ENCODE measurements at places on chromosomes 12 and 14.

DNA sequence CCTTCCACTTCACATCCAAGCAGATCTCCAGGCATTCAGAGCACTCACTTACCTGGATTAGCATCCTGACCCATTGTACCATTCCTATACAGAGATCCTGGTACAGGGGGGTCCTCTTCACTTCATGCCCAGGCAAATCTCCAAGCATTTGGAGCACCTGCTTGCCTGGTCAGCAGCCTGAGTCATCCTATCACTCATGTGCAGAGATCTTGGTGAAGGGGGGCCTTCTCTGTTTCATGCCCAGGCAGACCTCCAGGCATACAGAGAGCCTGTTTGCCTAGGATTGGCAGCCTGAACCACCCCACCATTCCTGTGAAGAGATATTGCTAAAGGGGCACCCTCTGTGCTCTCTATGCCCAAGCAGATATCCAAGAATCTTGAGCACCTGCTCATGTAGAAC, 111.1 kb upstream of the CCDC175 start:
- DNase-seq = no peak

- no peak for DNase-seq
Observed at GRCh38 chr14:99930420-99931274, 134.6 kb upstream of the EVL start.

DNA sequence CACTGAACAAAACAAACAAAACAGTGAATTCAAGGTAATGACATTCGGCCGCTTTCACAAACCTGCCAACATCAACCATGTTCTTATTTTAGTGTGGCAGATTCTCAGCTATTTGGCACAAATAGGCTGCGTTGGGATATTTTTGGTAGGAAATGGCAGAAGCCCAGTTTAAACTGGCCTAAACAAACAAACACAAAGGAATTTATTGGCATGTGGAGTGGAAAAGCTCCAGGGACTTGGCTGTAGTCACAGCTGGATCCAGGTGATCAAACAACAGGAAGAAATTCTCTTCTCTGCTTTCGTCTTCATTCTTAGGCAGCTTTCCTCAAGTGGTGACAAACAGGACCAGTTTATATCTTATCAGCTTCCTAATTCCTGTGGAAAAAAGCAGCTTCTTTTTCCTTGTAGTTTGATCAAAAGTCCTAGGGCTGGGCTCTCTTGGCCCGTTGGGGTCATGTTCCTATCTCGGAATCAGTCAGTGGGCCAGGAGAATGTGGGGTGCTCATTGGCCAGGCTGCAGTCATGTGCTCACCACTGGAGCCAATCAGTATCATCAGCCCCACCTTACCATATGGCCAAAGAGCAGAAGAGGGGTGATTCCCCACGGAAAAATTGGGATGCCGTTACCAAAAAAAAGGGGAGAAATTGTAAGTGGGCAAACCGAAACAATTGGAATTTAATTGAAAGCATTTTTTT, 22.6 kb downstream of the C12orf75 start:
- DNase-seq = no peak

DNA sequence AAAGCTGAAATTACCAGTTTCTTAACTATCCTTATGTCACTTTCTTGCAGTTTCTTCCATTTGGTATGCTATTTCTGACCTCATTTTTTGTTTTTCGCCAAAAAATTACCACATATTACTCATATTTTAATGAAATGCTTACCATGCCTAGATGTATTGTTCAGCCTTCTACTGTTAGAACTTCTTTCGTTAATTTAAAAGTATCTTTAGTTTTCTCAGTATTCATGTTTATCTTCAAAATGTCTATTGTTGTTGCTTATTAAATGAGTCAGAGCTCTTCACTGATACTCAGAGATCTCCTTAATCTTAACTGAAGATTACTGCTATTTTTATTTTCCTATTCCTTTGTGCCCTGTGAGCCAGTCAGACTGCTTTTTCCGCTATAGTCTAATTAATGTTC, 20.5 kb downstream of the RAP1B start:
- no peak for DNase-seq

- DNase-seq = no peak
Observed at GRCh38 chr12:26979733-26980132, 34.5 kb downstream of the TM7SF3 start.

- DNase-seq = no peak
Observed at GRCh38 chr14:81144824-81145603, 75.7 kb downstream of the GTF2A1 start.

- no peak for DNase-seq
Observed at GRCh38 chr12:53752621-53753020, 842 bp upstream of the CISTR start.

DNA sequence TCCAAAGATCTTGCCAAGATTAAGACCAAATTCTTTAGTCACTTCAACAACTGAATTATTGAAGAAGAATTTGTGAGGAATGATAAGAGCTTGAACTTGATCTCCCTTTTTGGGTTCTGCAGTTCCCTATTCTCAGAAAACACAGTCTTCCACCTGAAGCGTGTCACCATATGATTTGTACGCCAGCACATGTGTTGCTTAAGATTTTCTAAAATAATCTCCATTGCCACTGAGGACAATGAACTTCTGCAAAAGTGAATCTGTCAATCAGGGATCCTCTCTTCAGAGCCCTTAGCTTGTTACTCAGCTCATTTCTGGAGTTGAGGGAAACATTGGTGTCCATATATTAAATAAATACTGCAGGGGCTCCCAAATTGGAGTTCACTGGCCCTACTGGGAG, 4.2 kb upstream of the SPIC start:
- no peak for DNase-seq

DNA sequence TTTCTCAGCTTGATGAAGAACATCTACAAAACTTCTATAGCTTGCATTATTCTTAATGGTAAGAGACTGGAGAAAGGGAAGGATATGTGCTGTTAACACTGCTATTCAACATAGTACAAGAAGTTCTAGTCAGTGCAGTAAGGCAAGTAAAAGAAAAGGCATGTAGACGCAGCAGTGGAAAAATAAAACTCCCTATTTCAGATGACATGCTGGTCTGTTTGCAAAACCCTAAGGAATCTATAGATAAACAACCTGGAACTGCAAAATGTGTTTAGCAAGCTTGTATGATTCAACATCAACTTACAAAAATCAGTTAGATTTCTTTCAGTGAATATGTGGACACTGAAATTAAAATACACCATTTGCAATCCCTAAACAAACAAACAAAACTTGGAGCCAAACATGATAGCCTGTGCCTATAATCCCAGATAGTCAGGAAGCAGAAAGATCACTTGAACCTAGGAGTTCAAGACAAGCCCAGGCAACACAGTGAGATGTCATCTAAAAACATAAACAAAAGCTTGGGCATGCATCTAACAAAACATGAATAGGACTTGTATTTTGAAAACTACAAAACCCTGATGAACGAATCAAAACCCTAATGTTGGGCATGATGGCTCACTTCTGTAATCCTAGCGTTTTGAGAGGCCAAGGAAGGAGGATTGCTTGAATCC, 293.6 kb upstream of the RGS6 start:
- no peak for DNase-seq

DNA sequence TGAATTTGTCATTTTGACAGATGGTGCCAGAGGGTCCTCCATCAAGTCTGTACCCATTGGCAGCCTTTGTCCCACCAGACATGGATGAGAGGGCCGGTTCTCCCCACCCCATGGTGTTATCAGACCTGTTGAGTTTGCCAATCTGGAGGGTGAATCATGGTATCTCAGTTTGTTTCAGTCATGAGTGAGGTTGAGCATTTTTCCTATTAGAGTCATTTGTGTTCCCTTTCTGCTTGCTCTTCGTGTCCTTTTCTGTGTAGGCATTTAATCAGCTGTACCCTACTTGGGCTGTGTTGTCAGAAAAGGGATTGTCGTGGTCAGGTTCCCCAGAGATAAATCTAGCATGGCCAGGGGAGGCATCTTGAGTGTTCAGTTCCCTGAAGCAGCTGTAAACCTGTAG, 30.5 kb downstream of the SLC24A4 start:
- no peak for DNase-seq

GRCh38 chr14:80988735-80989429, 33.5 kb downstream of the TSHR start:
- no peak for DNase-seq

GRCh38 chr14:79730953-79731352, 480.4 kb downstream of the DIO2 start:
- no peak for DNase-seq

GRCh38 chr12:24494401-24494800, 454.5 kb downstream of the BCAT1 start:
- no peak for DNase-seq

DNA sequence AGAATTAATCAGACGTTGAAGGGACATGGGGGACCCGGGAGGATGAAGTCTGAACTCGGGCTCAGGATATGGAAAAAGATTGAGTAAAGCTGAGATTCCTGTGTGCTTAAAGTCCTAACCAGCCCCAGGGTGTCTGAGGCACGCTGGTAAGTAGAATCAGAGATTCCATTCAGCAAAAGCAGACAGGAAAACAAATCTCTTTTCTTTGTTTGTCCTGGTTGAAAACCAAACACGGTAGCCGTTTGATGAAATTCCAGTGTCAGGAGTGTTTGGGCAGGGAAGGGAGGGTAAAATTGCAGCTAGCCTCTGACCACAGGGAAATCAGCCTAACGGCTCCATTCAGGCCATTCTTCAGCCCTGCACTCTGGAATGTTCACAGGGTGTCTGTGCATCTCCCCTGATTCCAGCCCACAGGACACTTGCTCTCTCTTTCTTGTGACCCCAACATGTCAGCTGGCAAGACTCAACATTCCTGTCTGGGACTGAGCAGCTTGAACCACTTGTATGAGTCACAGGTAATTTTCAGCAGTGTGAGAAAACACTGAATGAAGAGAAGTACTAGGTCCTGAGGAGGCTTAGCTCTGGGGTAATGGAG, 31.0 kb downstream of the NINJ2 start:
- no peak for DNase-seq

- DNase-seq = no peak
Observed at GRCh38 chr14:104103446-104104075, 18.1 kb downstream of the ASPG start.

All from endothelial cell (in vitro differentiated cells).